ENCODE measurements at places on chromosomes 1 and 21.

DNA sequence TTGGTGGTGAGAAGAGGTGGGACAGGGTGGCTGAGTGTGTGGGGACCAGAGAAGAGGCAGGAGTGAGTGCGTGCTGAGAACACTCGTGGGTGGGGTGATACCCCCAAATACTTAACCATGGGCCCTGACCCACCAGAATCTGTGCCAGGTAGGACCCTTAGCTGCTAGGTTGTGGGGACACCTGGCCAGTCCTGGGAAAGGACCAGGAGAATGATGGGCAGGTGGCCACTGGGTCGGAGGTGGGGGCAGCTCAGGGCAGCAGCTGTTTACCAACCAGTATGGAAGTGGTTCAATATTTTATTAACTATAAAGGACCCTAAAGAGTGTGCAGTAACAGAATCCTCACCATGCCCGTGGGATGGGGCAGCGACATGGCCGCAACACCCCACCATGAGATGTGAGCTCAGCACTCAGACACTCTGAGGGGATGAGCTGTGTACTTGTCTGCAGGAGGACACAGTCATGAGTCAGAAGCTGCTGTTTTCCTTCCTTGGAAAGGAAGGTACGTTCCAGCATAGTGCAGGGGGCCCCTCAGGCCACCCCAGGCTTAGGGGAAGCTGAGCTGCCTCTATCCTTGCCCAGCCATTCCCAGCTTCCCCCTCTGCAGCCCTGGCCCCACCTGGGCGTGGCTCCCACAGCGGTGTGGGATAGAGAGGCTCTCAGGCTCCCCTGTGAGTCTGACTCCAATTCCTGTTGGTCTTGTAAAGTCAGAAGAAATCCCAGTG is 25.4 kb downstream of the TEX35 start:
- no peak for DNase-seq

DNA sequence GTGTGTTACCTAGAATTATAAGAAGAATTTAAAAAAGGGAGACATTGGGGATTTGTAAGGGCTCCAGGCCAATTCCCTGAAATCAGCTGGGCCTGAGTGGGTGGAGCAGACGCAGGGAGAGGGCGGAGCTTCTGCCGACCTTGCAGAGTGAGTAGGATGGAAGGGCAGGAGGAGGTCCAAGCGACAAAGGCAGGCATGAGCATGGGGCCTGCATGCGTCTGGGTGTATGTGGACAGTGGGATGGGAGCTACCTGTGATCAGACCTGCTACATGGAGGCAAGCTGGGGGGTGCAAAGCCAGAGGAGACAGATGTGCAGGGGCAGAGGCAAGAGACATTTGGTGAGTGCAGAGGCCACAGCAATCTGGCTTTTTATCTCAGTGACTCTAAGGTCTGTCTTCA is 105.3 kb upstream of the OLIG2 start:
- DNase-seq: no peak

DNA sequence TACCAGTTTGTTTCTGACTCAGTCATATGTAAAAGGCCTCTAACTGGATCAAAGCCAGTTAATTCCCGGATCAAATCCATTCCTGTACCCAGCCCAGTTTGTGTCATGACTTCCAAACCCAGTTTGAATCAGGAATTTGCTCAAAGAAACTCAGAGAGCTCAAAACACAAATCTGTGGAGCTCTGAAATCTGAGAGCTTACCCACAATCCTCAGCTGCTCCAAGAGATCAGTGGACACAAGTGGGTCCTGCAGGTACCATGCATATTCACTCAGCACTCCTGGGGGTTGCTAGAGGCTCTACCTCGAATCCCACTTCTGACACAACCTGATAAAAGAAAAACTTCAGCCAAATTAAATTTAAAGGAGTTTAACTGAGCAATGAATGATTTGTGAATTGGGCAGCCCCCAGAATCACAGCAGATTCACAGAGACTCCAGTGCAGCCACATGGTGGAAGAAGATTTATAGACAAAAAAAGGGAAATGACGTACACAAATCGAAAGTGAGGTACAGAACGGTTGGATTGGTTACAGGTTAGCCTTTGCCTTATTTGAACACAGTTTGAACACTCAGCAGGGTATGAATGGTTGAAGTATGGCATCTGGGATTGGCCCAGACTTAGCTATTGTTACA is 11.9 kb upstream of the MRPL55 start:
- no peak for DNase-seq

DNA sequence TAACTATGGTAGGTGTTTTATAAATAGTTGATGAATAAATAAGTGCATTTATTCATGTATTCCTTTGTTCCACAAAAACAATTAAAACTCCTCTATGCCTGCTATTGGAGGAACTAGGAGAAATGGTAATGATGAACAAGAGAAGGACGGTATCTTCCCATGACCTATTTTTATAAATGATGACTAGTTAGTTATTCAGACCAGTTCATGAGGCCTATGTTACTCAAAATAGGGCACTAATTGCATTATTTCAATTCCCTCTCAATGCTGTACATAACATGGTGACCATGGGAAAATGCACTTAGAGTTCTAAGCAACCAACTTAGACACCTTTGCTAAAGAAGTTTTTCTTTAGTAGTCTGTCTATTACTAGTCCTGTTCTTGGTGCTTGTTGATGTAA is 53.1 kb downstream of the XCL1 start:
- no peak for DNase-seq

DNA sequence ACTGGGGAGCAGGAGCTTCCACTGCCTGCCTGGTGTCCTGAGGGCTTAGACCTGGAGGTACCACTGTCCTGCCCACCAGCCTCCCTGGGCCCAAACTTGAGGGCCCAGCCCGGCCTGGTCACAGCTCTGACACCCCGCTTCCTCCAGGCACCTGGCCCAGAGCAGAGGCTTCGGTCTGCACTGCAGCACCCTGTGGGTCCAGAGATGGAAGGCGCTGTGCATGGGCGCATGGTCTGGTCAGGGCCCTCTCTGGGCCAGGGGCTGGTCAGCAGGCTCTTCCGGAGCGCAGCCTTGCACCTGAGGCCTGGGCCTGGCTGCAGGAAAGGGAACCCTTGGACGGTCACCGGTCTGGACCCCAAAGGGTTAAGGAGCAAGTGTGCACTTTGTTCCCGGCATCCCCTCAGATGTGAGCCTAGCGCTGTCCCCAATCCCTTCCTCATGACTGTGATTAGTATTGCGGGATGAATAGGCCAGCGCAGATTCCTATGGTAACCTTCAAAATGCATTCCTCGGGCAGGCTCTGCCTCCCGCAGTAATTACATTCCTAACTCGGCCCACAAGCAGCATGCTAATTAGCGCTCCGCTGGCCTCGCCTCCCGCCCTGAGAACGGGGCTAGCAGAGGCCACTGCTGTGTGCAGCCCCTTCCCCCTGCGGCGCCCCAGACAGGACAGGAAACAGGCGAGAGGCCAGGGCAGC is 36.3 kb downstream of the PRDM16 start:
- peak; percentile 98 for DNase-seq

- DNase-seq: no peak
These were observed 119.0 kb downstream of the TNFSF18 start for GRCh38 chr1:172931761-172932160.

All from neural progenitor cell (in vitro differentiated cells).